ENCODE measurements at places on chromosomes 1 and 21.
A peak's percentile ranks its signal among the peaks of the same experiment; 100 is the strongest.

DNA sequence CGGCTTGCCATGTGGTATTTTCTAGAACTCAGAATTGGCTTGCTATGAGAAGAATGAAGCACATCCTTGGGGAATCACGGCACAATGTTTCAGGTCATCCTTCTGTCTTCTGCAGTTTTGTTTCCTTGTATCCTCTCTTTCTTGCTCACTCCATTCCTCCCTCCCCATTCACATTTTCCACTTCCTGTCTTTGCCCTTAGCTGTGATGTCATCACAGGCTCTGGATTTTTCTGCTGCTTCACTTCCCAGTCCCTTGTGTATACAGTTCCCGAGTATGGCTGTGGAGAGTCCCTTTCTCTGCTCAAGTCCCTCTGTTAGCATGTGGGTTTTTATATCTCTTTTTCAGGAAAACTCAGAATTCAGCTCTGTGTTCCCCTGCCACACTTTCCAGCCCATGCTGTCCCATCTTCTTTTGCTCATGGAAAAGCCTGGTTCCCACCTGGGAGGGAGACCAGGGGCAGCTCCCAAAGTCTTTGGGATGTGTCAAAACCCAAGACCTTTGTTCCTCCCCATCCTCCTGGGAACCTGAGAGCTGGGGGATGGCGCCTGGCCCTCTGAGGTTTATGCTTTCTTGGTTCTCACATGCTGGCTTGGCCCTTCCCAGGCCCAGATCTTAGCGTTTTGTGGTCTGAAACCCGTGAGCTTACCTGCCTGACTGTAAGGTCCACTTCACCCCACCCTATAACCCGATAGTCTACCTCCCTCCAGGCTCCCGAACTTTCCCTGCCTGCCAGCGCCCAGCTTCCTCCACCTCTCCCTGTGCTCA lies 4.8 kb upstream of the RGS16 start:
- peak; percentile 23 for DNase-seq

GRCh38 chr21:35426897-35427296 lies 377.8 kb upstream of the RUNX1 start:
- DNase-seq = no peak

GRCh38 chr1:86798608-86799291 lies 94.4 kb downstream of the SH3GLB1 start:
- DNase-seq = no peak

GRCh38 chr1:109466452-109467300 lies at the start of gene SYPL2:
TSS of gene SYPL2 (plus strand) at chr1:109466546. CDS start at chr1:109466844, 298 bp downstream.
- DNase-seq = no peak

- no peak for DNase-seq
These were observed 56.0 kb upstream of the SRSF10 start for GRCh38 chr1:24036088-24036487.

DNA sequence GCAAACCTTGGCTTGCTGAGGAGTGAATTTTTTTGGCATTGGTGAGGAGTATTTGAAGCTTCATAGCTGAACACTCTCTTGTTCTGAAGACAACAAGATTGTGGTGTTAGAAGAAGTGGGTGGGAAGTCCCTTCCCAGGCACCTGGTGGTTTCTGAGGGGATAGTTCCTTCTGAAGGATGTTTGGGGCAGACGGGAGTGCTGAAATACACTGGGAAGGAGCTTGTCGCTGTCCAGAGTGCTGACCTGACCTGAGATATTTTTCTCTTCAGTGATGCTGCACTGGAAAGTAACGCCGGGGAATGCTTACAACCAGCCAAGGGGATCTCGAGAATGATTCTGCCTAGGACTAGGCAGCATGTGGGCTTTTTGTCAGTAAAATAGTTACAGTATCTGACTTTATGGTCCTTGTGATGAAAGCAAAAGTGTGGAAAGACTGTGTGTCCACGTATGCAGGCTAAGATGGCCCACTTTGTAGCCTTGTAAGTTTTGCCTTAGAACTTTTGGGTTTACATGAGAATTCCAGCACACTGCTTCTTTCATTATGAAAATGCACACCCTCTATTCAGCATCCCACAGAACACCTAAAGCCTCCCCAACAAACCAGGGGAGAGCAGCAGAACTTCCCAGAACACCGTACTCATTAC lies 33.1 kb upstream of the NFASC start:
- no peak for DNase-seq

DNA sequence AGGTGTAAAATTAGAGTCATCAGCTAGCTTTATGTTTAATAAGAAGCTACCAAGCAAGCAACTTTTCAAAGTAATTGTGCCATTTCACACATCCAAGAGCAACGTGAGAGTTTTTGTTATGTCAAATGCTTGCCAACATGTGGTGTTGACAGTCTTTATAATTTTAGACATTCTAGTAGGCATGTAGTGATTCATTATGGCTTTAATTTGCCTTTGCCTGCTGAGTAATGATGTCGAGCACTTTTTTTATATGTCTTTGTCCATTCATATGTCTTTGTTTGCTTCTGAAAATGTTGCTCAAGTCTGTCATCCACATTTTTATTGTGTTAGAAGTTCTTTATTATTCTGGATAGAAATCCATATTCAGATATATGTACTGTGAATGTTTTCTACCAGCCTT lies 21.4 kb upstream of the CHIT1 start:
- DNase-seq = no peak

GRCh38 chr1:92380867-92381266 lies 82.0 kb downstream of the RPAP2 start:
- no peak for DNase-seq

DNA sequence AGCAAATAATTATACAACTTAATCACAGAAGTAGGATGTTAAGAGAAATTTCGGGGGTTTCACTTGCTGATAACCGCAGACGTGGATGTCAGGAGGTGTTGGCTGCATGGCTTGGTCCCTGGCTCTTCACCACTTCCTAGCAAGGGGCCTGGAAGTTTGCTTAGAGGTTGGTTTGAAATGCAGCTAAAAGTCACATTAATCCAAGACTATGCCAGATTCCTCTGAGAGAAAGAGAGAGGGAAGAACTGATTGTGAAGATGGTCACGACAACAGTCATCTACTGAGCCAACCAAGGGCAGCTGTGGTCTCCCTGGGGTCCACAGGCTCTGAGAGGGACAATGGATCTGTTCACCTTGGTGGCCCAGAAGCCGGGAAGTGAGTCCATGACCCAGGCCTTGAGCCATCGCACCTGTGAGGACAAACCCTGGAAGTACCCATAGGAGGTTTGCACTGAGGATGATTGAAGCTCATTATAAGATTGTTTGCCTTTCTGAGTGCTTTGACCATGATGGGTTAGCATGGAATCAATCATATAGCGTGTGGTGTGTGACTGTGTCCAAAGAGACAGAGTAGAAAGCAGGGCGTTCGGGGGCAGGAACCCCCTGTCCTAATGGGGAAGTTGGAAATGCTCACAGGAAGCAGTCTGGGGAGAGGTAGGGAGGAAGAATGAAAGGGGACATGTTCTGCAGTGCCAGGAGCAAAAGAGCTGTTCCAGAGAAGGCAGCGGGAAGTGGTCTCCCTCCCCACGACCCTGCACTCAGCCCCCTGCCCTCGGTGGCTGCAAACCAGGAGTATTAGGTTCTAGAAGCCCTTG lies 47.1 kb downstream of the UMODL1 start:
- no peak for DNase-seq

GRCh38 chr1:80202118-80202517 lies 1195.6 kb upstream of the ADGRL4 start:
- no peak for DNase-seq

GRCh38 chr1:94416901-94417727 lies 1.1 kb upstream of the ABCD3 start:
- DNase-seq = peak; percentile 62

GRCh38 chr1:227911376-227911775 lies 36.4 kb downstream of the WNT9A start:
- no peak for DNase-seq

DNA sequence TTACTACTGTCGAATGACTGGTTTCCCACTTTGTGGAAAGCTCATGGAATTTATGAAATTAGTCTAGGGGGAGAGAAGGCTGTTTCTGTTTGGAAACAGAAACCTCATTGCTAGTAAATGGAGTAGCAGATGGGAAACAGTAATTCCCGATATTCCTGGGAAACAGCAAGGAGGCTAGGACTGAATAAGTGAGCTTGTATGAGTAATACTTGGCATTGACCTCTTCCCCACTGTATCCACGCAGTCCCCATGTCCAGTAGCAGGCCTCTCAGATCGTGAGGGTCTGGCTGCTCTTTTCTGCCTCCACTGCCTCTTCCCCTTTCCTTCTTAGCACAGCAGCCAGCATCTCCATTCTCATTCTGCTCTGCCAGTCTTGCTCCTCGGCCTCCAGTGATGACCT lies 75.5 kb downstream of the PRDM2 start:
- no peak for DNase-seq

GRCh38 chr1:56084246-56084645 lies 495.1 kb downstream of the PLPP3 start:
- DNase-seq = no peak

DNA sequence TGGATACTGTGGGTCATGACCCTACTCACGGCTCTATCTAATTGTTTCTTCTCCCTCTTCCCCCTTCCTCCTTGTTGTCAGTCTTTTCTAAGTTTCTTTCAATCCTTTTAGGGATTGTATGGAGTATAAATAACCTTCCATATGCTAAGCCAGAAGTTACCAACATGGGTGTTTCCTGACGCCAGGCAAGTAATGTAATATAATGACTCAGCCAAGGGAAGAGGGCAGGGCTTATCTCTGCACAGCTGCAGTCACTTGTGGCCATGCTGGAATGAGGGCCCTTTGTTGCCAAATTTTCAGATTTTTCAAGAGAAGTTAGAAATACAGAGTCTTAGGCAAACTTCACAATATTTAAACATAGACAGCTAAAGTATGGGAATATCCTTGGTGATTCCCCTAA lies 194.6 kb downstream of the ST6GALNAC3 start:
- no peak for DNase-seq

DNA sequence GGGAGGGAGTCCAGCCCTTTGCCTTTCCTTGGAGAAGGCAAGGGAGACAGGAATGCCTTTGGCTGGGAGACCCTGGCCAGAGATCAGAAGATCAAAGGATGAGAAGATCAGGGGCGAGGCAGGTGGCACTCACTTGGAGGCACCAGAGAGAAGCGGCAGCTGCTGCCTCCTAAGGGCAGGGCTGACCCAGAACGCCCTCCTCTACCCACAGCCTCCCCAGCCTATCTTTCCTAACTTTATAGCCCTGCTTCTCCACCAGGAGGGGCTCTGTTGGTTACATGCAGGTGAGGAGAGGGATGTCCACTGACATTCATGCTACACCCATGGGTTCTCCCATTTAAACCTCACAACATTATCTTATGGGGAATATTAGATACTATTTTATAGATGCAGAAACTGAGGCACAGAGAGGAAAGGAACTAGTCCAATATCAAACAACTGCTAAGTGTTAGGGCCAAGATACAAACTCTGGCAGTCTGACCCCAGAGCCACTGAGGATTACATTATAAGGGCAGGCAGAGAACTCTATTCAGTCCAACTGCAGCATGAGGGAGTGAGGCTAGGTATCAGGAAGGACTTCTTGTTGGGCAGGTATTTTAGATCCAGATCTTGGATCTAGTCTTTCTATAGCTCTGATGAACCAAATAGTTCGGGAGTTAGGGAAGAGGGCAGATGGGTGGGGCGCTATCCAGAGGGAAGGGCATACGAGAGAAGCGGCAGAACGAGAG lies 19.9 kb downstream of the LGR6 start:
- no peak for DNase-seq

GRCh38 chr1:143497374-143497747 lies 474.4 kb downstream of the FAM72C start:
- DNase-seq = no peak

DNA sequence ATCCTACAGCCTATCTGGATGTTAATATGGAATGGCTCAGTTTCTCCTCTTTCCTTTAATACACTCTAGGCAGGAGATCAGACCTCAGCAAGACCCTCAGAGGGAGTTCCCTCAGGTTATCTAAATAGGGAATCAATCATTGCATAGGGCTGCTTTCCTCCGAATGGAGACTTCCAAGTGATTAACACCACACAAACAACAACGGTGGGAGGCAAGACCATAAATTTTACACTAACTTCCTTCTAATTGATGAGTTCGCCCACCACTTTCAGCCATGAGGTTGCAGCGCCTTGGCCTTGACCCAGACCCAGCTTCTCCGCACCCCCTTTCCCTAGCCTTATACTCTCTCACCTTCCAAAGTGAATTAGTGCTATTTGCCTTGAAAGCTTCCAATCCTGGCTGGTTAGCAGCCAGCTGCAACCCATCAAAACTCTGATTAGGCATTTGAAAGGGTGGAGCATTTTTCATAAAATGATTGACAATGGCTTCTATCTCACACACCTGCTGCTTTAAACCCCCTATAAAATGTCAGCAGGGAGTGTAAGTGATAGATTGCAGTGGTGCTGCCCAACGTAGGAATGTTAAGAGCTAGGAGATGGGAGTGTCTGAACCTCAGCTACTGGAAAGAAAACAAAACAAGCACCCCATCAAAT lies 534.9 kb upstream of the USP24 start:
- no peak for DNase-seq

- no peak for DNase-seq
These were observed 316.4 kb upstream of the ADGRL2 start for GRCh38 chr1:81484284-81484683.

DNA sequence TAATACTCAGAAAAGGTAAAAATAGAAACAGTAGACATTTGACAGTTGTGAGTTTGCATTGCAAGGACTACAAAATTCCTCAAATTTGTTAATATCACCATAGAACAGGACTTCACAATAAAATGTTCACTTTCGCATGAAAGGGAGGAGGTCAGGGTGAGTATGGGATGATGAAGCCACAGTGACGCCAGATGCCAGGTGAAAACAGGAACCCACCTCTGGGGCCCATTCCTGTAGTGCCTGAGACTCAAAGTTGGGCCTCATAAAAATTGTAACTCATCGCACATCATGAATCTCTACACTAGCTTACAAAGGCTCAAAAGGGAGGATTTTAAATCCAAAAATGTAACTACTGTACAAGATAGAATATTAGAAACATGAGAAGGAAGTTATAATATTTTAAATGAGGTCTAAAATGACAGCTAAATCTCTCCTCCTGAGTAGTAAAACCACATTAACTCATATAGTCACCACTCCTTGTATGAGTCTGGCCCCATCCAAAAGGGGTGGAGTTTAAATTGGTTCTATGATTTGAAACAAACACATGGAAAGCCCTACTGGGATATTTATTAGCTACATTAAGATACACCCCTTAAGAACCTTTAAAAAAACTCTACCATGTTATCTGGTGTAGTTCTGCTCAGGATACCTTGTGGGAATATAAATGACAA lies 93.7 kb downstream of the ETS2 start:
- no peak for DNase-seq

GRCh38 chr1:63659448-63659847 lies 66.2 kb downstream of the PGM1 start:
- DNase-seq = no peak

- no peak for DNase-seq
These were observed 143.0 kb downstream of the ELAVL4 start for GRCh38 chr1:50251702-50252101.

GRCh38 chr1:31567956-31568570 lies 8.3 kb upstream of the TINAGL1 start:
- no peak for DNase-seq

DNA sequence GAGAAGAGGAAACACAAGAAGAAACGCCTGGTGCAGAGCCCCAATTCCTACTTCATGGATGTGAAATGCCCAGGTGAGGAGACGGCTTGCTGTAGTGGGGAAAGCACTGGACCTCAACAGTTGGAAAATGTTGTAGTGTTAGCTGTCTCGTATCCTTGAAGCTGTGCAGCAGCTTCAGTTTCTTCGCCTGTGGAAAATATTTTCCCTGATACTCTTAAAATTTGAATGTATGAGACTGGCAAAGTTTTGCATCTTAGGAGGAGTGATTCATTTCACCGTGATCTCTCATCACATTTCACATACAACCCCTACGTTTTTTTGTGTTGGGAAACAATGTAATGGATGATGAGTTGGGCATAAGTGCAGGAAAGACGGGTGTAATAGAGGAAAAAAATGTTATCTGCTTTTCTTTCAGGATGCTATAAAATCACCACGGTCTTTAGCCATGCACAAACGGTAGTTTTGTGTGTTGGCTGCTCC lies 629 bp downstream of the RPS27 start:
- DNase-seq = no peak

All from small intestine (tissue), 16 donors.